ENCODE measurements at places on chromosomes 6 and 20.

DNA sequence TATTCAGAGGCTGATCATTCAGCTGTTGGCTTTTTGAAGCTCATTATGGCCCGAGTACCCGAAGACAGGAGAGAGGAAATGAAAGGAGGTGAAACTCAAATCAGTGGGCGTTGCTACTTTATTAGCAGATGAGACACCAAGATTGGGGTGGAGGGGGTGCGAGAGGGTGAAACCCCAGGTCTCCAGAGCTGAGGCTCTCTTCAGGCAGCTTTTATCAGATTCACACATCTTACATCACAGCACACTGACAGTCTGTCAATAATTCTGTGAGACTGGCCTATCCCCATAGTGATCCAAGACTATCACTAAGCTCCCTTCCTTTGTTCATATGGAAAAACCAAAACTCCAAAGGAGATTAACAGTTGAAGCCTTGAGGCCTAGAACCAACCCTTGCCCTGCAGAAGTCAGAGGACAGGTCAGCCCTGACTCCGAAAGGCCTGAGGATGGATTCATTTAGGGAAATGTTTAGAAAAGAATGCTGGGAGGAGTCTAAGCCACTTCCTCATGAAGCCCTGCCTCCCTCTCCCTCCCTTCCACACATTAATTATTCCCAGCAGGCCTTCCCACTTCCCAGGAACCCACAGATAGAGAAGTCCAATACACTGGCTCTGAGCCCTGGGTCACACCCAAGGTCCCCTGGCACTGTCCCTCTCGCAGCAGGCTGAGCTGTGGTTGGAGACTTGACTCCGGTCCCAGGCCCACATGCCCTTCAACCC lies 23.2 kb downstream of the TRERF1 start:
- DNase-seq = no peak

DNA sequence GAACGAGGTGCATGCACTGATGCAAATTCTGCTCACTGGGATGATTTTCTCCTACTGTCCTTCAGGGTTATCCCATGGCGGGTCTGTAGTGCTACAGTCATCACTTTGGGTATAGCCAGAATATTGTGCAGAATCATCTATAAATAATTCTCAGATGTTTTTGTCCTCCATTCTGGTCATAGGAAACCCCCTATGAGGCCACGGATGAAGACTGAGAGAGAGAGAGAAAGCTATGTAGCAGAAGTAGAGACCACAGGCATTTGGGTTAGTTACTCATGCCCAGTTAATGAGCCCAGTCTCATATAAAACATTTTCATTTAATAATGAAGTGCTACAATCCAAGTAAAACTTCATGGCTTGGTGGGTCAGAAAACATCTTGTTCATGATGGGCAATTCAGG lies 145.1 kb upstream of the PLN start:
- no peak for DNase-seq

DNA sequence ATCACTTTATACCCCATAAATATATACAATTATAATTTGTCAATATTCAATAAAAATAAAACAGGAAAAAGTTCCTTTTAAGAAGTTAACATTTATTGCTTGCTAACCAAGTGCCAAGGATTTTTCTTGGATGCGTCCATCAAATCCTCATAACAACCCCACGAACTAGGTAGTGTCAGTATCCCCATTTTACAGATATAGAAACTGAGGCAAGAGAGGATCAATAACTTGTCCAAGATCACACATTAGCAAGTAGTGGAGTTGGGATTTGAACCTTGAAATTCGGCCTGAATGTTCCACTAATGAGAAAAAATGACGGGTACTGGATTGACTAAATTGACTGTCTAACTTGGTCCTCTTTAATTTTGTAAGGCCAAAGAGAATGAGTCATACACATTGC lies 5.7 kb upstream of the L3MBTL3 start:
- no peak for DNase-seq

- DNase-seq = no peak
Measured at GRCh38 chr6:161356167-161356854, 82.5 kb upstream of the AGPAT4 start.

GRCh38 chr6:12555267-12555666 lies 161.3 kb upstream of the PHACTR1 start:
- no peak for DNase-seq

DNA sequence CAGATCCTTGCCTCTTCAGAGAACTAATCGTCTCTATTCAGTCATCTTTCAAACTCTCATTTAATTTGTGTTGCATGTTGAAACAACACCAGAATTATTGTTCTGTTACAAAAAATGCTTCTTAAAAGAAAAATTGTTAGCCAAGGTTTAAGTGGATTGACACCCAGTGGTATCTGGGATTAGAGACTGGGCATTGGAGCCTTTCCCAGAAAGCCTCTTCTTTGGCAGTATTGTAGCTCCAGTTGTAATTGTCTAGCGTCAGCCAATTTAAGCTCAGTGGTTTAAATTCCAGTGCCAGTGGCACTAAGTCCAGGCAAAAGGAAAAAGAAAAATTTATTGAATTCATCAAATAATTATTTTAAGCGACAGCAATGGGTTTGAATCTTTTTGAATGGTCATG lies 801 bp downstream of the CCDC28A start:
- no peak for DNase-seq

GRCh38 chr6:35139924-35140638 lies 1.1 kb downstream of the TCP11 start:
- DNase-seq = peak; percentile 12

DNA sequence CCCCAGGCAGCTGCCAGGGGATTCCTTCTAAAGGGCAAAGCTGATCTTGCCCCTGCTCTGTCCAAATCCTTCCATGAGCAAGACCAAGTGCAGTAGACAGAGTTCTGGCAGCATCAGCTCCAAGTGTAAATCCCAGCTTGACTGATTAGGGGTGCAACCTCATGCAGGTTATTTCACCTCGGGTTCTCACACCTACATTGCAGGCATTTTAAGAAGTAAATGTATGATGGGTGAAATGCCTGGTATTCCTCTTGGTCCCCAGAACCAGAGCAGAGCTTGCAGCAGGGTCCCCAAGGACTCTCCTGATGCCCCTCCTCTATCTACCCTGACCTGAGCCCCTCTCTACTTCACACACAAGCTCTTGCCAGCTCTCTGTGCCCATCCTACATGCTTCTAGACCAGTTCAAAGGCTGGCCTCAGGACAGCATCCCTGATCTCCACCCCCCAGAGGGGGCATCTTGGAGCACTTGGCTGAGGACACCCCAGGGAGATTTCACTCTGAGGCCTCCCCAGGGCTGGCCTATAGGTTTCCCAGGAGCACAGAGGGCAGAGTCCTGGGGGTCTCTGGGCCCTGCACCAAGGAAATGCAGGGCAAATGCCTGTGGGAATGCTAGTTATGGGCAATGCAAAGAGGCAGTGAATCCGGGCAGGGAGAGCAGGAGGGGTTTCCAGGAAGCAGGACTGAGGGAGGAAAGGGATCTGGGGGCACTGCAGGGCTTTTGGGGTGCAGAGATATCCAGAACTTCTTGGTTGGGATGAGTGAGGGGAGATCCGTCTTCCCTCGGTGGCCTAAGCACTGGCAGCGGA lies 1.0 kb downstream of the LZTS3 start:
- no peak for DNase-seq

- DNase-seq = no peak
Measured at GRCh38 chr6:137909533-137909932, 42.5 kb downstream of the TNFAIP3 start.

DNA sequence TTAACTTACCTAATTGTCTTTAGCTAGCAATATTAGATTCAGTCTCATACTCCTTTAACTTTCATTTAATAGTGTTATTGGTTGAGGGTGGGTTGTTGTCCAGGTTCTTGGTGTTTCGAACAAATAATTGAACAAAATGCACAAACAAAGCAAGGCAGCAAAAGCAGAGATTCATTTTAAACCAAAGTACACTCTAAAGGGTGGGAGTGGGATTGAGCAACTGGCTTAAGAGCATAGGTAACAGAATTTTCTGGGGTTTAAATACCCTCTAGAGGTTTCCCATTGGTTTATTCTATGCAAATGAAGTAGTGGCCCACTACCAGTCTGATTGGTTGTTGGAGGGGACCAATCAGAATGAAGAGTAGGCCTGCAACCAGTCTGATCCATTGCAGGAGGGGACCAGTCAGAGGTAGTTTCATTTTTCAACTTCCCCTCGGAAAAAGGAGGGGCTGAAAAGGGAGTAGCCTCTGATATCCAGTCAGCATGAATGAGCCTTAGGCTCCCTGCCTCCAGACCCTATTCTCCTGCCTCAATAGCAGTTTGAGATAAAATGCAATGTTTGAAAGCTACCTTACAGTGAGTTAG lies 26.3 kb upstream of the RAB23 start:
- no peak for DNase-seq

DNA sequence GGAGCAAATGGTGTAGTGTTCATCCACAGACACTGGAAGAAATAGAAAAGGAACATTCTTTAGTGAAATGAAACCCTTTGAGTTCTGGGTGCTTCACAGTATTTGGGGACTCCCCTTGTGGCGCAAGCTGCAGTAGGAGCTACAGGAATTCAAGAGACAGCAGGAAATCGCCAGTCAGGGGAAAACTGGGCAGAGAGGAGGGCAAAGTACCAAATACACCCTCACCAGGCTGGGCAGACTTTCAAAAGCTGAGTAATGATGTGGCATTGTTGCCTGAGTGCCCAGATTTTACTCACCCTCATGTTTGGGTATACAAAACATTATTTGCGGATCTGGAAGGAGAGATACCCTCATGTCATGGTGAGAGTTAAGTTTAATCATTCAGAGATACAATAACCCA lies 97.9 kb downstream of the SOD2 start:
- no peak for DNase-seq

- DNase-seq = no peak
Measured at GRCh38 chr6:44735630-44735963, 348.1 kb downstream of the CDC5L start.

DNA sequence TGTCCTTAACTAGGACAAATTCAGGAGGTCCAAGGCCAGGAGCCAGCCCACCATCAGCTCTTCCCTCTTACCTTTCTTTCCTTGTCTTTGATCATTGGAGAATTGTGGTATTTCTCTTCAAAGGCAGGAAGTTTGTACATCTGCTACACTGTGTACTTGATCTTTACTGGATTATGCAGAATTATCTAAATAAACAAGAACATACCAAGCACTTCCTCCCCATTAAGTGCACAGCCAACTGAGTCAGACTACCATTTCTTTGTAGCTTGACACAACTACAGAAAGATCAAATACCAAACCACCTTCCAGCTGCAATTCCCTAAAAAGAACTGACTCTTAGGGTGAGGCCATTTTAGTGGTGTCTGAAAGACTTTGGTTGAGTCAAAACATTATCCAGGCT lies 195.1 kb downstream of the HDGFL1 start:
- no peak for DNase-seq

GRCh38 chr6:167849846-167850459 lies 23.2 kb downstream of the AFDN start:
- no peak for DNase-seq

DNA sequence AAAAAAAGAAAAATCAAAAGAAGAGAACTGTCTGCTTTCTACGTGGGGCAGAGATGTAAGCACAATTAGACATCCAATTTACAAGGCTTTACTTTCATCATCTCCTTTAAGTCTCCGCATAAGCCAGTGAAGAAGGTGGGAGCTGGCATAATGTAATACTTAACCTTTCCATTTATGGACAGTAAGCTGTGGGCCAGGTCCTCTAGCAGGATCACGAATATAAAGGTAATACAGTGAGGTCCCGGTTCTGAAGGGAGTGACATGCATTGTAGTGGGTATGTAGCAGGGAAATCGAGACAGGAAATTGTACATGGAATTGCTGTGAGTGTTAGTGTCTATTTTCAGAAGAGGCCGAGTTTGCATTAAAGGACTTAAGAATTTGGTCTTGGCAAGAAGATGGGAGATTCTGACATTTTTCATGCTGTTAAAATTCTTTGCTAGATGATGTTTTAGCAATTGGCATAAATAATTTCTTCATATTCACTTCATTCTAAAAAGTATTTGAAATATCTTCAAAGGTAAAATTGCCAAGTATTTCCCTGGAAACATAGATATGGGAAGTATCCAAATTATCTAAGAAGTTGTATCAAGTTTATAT lies 20.4 kb upstream of the POPDC3 start:
- DNase-seq = no peak

DNA sequence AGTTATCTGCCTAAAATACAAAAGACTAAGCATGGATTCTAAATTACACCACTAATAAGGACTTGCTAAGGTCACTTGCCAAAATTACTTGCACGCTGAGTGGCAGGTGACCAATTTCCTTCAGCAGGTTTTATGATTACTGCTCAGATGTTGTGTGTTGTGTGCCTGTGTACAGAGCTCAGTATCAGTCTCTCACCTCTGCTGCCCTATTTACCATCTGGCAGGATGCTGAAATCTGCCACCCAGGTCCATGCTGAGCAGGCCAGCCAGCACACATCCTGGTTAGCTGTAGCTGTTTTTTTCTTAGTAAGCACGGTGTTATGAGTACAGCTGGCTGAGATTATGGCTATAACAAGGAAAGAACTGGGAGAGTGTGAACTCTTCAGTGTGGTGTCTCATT lies 34.0 kb downstream of the ELOVL4 start:
- DNase-seq = no peak

DNA sequence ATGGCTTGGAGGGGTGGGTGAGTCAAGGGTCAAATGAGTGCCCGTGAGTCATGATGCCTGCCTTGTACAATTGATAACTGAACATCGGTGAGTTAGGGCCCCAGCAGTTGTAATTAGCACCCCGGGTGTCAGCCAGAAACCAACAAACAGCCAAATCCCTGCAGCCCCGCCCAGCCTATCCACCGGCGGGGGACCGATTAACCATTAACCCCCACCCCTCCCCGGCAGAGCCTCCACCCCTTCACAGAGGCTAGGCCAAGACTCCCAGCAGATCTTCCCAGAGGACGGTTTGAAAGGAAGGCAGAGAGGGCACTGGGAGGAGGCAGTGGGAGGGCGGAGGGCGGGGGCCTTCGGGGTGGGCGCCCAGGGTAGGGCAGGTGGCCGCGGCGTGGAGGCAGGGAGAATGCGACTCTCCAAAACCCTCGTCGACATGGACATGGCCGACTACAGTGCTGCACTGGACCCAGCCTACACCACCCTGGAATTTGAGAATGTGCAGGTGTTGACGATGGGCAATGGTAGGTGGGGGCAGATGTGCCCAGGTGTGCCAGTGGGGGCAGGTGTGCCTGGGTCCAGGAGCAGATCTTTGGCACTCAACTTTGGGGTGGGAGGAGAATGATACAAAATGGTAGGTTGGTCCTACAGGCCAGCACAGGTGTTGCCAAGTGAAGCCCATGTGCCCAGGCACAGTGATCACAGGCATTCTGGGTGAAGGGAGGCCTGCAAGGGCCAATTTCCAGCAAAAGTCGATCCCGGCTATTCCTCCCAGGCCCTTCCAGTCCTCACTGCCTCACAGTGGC lies 45.7 kb downstream of the HNF4A start:
- no peak for DNase-seq

GRCh38 chr6:156756630-156757610 lies 20.3 kb upstream of the ARID1B start:
- DNase-seq = no peak

DNA sequence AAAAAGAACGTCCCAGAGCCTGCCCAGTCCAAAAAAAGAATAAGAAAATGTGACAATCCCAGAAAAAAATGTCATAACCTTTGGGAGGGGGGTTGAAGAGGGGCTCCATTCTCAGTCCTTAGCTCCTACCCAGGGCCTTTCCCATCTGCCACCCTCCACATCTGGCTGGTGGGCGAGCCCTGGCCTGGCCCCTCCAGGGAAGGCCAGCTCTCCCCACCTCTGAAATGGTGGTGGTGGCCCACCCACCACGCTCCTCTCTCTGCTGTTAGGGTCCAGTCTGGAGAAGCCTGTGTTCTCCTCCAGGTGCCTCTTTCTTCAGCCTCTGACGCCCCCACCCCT lies 415 bp downstream of the RGS19 start:
- no peak for DNase-seq
